ENCODE measurements at places on chromosomes 2 and 18.

DNA sequence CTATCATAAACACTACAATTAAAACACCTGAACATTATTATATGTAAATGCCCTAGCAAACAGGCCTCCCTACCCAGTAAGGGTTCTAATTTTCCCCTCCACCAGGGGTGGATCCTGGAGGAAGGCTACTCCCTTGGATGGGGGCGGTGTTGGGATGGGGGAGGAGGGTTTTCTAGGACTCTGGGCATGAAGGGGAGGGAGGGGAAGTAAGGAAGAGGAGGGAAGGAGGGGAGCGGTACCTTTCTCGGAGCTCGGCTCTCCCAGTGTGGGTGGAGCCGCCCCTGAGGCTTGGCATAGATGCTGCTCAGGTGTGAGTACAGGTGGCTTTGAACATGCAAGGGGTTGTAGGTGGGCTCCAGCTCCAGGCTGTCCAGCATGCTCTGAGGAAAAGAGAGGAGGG is 5.4 kb downstream of the DOK1 start:
- DNase-seq = no peak

DNA sequence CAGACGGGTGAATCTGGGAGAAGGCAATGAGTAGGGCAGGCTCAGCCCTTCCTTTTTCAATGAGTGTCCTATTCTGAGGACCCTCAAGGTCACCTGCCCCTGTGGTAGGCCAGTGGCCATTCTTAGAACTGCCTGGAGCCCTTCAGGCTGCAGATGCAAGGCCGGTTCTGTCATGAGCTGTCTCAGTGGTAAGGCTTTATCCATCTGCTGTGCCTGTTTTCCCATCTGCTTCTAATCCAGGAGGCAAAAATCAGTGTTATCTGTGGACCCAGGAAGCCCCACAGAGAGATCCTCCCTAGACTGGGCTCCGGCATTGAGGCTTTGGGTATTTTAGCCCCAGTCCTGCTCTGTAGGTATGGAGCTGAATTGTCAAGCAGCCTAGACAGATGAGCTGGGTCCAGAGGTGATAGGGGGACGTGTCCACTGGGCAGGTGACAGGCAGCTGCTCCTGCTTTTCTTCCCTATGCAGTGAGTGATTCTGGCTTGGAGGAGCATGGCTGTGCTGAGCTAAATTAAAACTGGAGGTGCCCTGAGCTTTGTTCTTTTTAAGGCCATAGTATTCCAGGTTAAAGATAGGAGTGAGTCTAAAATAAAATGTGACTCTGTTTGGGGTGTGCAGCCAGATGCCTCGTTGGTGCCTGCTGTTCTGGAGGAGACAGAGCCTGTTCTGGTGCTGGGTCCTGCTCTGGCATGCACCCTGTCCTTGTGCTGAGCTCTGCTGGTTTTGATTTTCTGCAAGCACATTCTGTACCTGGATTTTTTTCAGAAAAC is 92.5 kb downstream of the FHOD3 start:
- DNase-seq = no peak

- peak; percentile 8 for DNase-seq
Observed at GRCh38 chr18:79819064-79819967, 21.6 kb downstream of the KCNG2 start.

DNA sequence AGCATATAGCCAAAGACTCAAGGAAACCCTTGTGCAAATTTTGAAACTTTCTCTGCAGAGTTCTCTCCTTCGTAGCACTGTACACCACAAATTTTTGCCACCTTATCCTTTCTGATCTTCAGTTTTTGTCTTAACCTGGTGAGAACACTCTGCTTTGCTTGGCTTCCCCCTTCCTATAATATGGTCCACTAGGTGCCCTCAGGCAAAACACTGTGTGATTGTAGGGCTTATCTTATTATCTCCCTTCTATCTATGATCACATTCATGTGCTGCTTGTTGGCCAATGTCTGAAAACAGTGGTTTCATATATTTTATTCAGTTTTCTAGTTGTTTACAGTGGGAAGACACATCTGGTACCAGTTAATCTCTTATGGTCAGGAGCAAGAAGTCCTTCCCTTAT is 111.1 kb downstream of the MTX2 start:
- no peak for DNase-seq

- DNase-seq = no peak
Observed at GRCh38 chr2:200223205-200223784, 83.2 kb upstream of the SPATS2L start.

GRCh38 chr2:203590496-203590895 is 55.4 kb upstream of the RAPH1 start:
- no peak for DNase-seq

DNA sequence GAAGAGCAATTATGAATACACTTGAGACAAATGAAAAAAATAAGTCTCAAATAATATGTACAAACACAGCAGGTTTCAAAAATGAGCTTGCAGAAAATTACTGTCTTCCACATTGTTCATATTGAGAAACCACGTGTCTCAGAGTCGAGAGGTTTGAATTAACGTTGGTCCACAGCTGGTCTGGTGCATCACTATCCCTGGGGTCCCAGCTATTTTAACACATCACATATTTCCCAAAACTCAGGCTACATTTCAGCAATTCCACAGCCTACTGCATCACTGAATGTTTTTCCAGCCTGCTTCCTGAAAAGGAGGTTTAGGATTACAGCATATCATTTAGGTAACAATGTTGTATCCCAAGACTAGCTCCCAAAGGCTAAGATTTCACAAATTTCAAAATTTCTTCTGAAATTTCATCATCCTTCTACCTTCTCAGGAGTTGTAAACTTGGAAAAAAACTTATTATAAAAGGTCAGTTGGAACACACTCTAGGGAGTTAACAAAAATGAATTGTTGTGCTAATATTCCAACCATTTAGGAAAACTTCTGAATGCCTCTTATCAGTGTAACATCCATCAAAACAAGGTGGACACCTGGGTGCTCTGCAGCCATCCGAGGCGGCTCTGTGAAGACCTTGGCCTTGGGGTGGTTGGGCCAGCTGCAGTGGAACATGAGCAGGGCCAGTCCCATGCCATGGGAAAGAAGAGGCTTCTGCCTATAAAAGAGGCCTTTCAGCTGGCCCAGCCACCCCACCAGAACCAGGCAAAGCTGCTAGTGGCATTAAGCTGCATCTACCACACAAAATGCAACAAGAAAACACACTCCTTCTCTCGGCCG is 198.1 kb upstream of the RBBP8 start:
- DNase-seq = no peak

- DNase-seq = no peak
Observed at GRCh38 chr2:65299246-65299645, 71.6 kb downstream of the ACTR2 start.

DNA sequence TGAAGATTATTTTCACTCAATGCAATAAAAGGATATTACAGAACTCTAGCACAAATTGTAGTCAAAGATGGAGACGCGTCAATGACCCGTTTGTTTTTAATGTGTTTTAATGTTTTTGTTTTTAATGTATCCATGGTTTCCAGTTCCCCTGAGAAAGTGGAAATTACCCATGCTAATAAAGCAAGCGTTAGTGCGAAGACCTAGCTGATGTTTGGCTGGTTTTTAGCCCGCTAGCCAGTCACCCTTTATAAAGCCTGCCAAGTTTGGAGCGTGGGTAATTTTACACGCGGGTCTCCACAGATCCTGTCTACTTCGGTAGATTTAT is 430 bp upstream of the CHMP1B start:
- DNase-seq = no peak

DNA sequence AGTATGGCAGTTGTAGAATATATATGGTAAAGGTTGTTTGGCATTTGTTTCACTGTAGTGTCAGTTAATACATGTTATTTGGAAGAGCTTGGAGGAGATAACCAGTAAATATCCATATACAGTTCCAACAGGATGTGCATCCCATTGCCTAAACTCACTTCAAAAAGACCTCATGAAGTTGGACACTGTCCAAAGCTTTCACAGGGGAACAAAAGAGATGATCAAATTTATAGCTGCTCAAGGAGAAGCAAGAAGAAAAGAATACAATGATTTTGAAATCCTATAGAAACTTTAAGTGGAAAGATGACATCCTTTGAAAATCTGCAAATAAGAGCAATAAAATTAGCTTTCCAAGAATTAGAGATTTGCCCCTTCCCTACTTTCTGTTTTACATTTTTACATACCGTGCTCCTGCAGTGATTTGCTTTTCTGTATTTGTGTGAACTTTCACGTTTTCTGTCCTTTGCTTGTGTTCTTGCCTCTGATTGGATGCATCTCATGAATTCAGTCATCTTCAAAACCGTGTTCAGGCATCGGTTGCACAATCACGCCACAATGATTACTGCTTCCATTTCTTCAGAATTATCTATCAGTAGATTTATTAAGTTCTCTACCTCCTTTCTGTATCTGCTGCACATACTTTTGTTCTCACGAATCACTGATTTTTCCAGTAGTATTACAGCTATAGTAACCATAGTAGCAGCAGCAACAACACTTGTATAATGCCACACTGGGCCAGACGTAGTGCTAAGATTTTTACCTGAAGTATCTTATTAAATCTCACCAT is 83.8 kb downstream of the PARD3B start:
- no peak for DNase-seq

DNA sequence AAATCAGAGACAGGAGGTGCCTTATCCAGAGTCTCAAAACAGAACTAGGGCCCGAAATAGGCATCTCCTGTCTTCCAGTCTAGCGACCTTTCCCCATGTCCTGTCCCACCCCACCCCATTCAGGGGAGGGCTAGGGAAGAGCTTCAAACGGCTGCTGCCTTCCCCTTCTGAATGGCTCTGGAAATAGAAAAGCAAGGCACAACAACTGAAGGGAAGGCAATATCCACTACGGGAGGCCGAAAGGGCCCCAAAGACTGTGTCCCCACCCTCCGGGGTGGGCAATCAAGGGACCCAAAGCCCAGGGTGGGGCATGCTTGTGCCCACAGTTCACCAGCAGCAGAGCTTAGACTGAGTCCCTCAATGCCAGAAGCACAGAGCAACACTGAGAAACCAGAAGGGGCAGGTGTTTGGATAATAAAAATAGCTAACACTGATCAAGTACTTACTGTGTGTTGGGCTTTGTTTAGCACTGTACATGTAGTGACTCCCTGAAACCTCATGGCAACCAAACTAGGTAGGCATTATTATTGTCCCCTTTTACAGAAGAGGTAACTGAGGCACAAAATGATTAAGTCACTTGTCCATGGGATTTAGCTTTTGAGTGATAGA is 38.5 kb downstream of the CYRIA start:
- no peak for DNase-seq

DNA sequence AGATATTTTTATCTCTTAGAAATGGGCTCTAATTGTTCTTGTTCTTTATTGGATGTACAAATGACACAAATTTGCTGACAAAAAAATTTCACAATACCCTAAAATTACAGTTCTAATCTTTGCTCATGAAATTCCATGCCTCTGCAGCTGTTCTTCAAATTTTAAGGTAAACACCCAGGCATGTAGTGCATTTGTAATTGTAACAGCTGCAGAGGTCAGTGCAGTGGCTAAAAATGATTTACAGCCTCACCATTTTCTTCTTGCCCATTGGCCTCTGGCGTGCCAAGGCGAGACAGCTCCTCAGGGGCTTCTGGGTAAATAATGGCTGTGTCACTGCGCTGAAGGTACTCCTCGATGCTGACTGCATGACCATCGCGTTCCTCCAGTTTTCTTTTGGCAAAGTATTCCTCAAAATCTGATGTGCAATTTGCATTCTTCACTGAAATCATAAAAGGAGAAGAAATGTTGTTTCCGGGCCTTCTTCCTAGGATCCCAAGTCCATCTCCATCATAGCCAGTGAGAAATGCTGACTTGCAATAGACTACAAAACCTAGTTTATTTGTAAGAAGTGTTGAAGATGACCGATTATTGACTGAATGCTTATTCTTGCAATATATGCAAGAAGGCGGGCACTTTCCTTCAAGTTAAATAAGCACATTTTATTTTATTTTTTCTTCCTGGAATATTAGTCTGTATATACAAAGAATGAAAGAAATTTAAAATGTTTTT is 115.2 kb downstream of the ZEB2 start:
- no peak for DNase-seq

DNA sequence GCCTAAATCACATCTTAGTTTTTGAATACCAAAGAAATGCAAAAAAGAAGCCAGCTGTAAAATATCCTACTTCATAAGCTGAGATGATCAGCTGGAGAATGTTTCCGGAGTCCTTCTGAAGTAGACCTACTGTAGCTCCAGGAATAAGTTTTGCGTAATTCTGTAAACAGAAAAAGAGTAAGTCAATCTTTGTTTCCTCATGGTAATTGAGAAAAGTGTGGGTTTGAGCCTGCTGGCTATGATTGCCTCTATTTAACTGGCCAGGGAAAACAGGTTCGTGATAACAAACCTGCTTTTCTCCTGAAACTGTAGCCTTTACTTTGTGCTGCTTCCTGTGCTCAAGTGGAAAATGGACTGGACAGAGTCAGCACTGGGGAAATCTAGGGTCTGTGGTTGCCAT is 58.2 kb downstream of the ITGB6 start:
- no peak for DNase-seq

All from iPS-NIHi11 (cell line).